ENCODE measurements at places on chromosomes 7 and 10.

DNA sequence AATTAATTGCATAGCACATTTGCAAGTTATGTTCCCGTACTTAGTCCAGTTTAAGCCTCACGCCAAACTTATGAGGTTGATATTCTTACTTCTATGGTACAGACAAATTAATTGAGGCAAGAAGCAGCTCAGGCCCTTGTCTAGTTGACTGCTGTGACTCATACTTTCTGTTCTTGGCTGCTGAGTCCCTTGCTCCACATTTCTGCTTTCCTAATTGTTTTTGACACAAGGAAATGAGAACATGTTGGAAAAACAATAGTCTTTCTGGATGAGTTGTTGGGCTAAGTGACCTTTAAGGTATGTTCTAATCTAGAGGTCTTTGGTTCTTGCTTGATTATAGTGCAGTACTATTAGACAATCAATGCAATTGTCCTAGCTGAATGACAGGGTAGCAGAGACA is 331.8 kb downstream of the NRG3 start:
- no peak for DNase-seq

DNA sequence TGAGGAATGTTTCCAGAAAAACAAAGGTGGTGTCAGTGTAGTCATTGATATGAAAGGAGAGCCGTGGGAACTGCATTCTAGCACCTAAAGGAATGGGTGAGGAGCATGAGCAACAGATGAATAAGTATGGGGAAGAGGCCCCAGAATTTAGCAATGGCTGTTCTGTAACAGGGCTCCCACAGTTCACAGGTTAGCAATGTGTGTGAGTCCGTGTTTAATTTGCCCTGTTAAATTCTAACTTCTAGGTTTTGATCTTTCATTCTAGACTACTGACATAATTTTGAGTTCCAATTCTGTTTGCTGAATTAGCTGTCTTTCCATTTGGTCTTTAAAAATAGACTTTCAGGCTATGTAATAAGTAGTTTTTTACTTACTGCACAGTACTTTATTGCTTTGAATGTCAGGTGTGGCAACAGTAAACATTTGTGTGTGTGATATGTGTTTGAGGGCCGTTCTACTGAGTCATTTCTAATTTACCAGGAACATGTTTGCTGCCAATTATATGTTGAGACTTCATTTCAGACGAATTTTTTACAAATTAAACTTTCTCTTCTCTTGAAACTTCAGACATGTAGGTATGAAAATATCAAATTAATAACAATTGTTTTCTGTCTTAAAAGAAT is 8.8 kb downstream of the STK17A start:
- no peak for DNase-seq

GRCh38 chr7:76394957-76395356 is 14.5 kb downstream of the SSC4D start:
- no peak for DNase-seq

- no peak for DNase-seq
Observed at GRCh38 chr10:110613996-110614495, 30.1 kb upstream of the RBM20 start.

DNA sequence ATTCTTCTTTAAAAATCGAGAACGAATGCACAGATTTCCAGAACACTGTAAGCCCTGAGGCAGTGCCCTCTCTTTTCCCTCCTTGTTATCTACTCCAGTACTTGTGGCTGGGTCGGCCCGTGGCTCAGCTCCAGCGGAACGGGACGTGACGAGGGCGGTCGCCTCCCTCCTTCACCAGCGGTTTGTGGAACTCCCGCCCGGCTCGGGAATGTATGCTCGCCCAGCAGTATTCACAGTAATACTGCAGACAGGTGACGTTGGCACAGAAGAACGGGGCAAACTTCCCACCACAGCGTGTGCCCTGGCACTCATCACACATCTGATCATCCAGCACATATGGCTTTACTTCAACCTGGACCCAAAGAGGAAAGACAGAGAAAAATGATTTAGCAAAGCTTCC is 128.5 kb downstream of the BTAF1 start:
- DNase-seq = no peak

DNA sequence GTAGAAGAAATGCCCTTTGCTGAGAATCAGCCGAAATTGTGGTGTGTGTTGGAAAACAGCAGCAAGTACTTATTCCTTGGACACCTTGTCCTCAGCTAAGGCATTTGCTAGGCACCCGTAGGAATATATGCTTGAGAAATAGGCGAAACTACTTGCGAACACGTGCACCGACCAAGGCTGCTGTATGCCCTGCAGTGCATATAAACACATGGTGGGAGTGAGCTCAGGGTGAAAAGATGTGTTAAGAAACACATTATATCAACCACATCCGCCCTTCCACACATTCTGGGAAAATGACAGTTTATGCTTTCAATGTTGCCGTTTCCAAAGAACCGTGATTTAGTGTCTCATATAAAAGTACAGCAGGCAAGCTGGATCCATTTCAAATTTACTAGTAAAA is 199.2 kb downstream of the JCAD start:
- no peak for DNase-seq

DNA sequence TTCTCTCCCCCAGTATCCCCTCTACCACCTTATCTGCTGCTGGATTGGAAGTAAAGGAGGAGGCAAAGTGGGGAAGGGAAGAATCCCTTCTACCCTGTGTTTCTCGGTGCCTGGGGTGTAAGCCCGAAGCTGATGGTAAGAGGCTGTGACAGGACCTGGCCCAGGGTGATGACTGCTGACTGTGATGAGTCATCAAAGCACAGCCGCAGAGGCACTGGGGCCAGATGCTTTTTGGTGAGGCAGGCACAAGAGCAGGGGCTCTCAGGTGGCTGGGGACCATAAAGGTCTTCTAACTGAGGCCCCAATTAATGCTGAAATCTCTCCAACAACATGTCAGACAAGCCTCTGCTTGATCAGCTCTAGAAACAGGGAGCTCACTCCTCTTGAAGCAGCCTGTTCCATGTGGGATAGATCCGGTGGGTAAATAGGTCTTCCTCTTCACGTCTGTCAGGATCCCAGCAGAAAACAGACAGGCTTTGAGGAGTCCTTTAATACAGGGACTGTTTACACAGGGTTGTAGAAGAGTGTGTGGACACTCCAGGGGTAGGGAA is 86.1 kb upstream of the PCBD1 start:
- no peak for DNase-seq

DNA sequence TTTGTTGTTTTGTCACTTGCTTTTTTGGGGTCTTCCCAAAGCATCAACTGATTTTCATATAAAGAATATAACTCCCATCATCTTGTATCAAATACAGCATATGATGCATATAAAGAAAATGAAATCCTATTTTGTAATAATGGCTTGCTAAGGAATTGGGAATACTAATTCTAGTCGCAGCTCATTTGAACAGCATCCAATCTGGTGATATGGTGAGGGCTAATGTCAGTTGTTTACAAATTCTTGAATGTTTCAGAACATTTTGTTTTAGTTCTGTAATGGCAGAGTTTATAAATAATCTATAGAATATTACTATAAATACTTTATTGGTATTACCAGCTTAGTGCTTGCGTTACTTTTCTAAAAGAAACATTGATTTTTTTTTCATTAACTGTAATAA is 8.9 kb downstream of the PALS2 start:
- no peak for DNase-seq

- no peak for DNase-seq
Observed at GRCh38 chr10:35208536-35208935, 81.9 kb downstream of the CREM start.

- DNase-seq = no peak
Observed at GRCh38 chr10:125859128-125859817, 21.8 kb downstream of the DHX32 start.

DNA sequence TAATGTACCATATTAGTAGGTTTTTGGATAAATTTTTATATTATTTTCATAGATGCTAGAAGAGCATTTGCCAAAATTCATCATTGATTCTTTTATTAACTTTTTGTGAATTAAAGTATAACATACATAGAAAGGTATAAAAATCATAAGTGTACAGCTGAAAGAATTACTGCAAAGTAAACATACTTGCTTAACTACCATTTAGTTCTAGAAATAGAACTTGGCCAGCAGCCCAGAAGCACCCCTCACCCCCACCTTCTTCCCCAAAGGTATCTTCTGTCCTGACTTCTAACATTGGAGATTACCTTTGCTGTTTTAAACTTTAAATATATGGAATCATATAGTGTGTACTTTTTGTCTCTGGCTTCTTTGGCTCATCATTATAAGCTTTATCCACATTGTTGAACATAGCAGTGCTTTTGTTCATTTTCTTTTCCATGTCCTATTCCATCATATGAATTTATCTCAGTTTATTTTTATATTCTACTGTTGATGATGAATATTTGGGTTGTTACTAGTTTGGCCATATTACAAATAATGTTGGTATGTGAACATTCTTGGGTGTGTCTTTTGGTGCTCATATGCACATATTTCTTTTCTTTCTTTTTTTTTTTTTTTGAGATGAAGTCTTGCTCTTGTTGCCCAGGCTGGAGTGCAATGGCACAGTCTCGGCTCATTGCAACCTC is 142.8 kb downstream of the ADK start:
- DNase-seq = no peak

DNA sequence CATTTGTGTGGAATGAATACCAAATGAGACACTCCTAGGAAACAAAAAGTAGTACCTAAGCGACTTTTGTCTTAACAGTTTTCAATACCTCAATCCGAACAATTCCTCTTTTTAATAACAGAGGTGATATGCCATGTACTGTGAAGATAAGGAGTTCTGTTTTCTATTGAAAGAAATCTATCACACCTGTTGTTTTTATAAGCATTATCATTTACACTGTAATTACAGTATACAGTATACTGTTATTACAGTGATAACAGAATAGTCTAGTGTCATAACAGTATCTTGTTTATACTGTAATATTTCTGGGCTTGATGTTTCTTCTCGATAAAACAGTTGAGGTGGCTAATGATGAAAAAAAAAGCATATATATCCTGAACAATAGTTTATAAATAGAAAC is 9.4 kb upstream of the RHOBTB1 start:
- no peak for DNase-seq

GRCh38 chr7:110801502-110801901 is 289.4 kb upstream of the LRRN3 start:
- DNase-seq = no peak

- DNase-seq = no peak
Observed at GRCh38 chr10:59807629-59808620, 54.7 kb upstream of the MRLN start.

DNA sequence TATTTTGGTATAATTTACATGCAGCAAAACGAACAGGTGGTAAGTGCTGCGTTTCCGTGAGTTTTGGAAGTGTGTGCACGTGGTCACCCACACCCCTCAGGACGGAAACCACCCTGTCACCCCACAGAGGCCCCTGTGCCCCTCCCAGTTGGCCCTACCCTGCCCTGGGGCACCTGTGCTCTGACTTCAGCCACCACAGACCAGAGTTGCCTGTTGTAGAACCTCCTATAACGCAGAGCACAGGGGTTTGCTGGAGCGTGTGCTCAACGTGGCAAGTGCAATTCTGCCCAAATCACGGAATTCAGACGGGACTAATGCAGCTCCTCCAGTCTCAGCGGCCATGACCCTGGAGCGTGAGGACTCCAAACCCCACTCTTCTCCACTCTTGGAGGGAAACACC is 9.6 kb upstream of the CFAP46 start:
- no peak for DNase-seq
